ENCODE measurements at places on chromosomes 1 and 21.

DNA sequence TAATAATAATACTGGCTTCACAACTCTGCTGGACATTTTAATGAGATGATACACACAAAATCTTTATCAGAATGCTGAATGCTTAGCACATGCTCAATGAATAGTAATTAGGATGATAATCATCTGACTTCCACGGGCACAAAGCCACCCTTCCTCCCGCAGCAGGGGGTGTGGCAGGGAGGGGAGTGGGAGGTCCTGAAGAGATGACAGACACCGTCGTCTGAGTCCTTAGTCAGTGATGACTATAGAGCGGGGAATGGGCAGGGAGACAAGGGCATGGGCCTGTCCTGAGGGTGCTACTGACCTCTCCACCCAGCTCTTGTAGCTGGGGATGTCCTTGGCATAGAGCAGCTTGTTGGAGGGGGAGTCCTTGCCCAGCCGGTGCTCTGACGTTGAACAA, 117.6 kb upstream of the CD34 start:
- DNase-seq, result no peak

DNA sequence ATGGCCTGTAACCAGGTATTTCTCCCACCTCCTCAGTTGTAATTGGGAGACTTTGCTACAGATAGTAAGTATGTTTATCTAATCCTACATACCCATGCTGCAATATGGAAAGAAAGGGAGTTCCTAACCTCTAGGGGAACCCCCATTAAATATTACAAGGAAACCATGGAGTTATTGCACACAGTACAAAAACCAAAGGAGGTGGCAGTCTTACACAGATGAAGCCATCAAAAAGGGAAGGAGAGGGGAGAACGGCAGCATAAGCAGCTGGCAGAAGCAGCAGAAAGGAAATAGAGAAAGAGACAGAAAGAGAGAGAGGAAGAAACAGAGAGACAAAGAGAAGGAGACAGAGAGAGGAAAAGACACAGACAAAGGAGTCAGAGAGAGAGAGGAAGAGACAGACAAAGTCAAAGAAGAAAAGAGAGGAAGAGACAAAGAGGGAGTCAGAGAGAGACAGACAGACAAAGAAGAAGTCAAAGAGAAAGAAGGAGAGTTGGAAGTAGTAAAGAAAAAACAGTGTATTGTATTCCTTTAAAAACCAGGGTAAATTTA, 142.9 kb downstream of the FASLG start:
- no peak for DNase-seq

GRCh38 chr1:109805486-109806165, 41.9 kb upstream of the EPS8L3 start:
- no peak for DNase-seq

DNA sequence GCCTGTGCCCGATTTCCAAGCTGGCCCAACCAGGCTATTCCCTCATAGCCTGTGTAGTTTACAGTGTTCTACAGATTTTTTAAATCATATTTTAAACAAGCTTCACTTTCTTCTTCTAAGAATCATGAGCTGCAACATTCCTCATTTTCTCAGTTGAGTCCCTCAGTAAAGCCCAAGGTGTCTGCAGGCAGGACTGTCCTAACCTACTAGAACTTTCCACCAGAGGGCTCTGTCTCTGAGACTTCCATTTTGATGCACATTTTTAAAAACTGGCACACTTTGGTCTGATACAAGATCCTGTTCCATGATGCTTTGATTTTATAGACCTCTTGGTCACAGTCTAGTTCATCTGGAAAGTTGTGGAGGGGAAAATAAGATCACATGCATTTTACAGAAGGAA, 21.6 kb upstream of the SLAMF6 start:
- no peak for DNase-seq

- DNase-seq, result no peak
Observed at GRCh38 chr1:32105338-32105737, 2.5 kb upstream of the KPNA6 start.

GRCh38 chr1:178566187-178566586, 53.3 kb downstream of the TEX35 start:
- no peak for DNase-seq

DNA sequence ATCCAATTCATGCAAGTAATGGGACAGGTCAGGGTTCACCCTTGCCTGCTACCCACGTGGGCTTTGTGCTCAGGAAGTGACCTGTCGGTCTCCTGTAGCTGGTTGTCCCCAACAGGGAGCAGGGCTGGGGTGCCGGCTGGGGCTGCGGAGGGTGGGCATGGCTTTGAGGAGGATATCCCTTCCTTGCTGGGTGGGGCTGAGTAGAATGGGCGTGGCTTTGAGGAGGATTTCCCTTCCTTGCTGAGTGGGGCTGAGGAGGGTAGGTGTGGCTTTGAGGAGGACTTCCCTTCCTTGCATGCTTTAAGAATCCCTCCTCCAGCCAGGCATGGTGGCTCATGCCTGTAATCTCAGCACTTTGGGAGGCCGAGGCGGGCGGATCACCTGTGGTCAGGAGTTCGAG, 151.3 kb downstream of the CLIC6 start:
- no peak for DNase-seq

- DNase-seq, result no peak
Observed at GRCh38 chr1:161226759-161227158, 899 bp downstream of the TOMM40L start.

Data from NCI-H1436 (cell line).